Hindlimb muscle (tissue), 1 donor: ENCODE measurements at places on chromosomes 7 and 10. TPM values are rescaled to one million over a fixed set of nuclear protein-coding genes. Genes with fewer than 3 reads are reported as not detected.

DNA sequence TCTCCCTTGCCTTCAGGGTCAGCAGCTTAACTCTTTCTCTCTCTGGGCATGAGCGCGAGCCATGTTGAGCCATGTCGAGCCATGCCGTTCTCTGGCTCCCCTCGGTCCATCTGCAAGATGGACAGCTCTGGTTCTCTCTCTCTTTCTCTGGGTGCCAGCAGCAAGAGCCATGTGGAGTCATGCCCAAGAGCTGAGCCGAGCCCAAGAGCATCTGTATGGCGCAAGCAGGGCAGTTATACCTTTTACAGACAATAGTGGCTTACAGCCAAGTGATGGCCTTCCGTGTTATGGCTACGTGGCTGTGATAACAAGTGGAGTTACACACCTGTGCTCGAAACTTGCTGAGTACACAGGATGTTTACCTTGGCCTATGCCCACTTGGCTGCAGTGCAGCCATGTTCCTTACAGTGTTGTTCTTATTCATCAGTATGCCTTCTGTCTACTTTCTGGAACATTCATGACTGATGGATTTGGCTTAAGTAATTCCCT is 327.7 kb downstream of the GLRX3 start:
- DNase-seq, result no peak

GRCh38 chr7:98276241-98276761 is 5.2 kb upstream of the BRI3 start:
- no peak for DNase-seq

- DNase-seq, result no peak
These were observed 19.9 kb downstream of the FAM241B start for GRCh38 chr10:69649786-69650550.

- no peak for DNase-seq
These were observed 46.6 kb downstream of the HERPUD2 start for GRCh38 chr7:35648367-35648766.

COBL gene
- polyA plus RNA-seq, result 145 TPM
